ENCODE measurements at places on chromosomes 6 and 20.
A peak's percentile ranks its signal among the peaks of the same experiment; 100 is the strongest.

GRCh38 chr6:89895276-89895874, 1.1 kb downstream of the GJA10 start:
- peaks cover 6% of the 10 kb centered on the region for H3K4me1 ChIP-seq
- no peak for DNase-seq
- no peak overlapping the region for H3K27ac ChIP-seq
- peaks cover 5% of the 10 kb centered on the region for H3K36me3 ChIP-seq
- H3K4me3 ChIP-seq = no peak overlapping the region

GRCh38 chr6:86459978-86460377, 477.4 kb upstream of the HTR1E start:
- no peak overlapping the region for H3K27ac ChIP-seq
- no peaks in the 10 kb centered on the region for H3K36me3 ChIP-seq
- no peaks in the 10 kb centered on the region for H3K4me1 ChIP-seq

DNA sequence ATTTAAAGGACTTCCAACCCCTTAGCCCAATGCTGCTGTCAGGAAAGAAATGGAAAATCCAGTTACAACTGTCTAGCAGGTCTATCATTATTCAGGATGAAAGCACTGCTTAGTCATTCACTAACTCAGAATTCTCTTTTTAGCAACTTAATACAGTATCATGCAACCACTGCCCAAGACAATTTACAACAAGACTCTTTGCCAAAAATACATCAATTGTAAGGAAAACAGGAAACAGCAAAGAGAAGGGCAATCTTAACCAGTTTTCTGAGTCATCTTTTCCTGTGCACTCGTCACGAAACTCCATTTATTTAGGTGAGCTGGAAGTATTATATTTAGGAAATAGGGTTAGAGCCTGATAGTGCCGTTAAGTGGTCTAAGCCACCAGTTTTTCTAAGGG, 1197.7 kb upstream of the CITED2 start:
- no peak for DNase-seq
- H3K4me1 ChIP-seq = peaks cover 4% of the 10 kb centered on the region
- no peak overlapping the region for H3K27ac ChIP-seq
- H3K27me3 ChIP-seq = peaks cover 33% of the 10 kb centered on the region

DNA sequence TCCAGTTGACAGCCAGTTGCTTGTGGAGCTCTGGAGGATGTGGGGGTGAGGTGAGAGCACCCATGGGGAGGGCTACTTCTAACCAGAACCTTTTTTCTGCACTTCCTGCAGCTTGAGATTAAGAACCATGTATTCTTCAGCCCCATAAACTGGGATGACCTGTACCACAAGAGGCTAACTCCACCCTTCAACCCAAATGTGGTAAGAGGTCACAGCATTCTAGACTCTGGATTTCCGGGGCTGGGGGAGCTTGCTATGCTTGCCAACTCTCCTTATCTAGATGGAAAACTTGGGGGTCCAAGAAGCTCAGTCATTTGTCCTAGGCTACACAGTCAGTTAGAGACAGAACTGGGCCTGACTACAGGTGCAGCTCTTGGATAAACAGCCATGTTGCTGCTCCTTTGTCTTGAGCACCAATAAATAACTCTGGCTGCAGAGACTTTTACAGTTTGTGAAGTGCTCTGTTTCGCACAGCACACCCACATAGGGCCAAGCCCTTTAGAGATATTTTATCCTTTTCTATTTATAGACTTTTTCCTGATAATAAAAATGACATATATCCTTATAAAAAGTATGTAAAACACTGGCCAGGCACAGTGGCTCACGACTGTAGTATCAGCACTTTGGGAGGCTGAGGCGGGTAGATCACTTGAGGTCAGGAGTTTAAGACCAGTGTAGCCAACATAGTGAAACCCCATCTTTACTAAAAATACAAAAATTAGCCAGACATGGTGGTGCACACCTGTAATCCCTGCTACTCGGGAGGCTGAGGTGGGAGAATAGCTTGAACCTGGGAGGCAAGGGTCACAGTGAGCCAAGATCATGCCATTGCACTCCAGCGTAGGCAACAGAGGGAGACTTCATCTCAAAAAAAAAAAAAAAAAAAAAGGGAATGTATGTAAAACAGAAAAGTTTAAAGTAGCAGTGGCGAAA, 10.6 kb upstream of the IFT52 start:
- peaks cover 10% of the 10 kb centered on the region for H3K27me3 ChIP-seq
- no peaks in the 10 kb centered on the region for H3K4me1 ChIP-seq
- DNase-seq = no peak
- H3K4me3 ChIP-seq = no peak overlapping the region

DNA sequence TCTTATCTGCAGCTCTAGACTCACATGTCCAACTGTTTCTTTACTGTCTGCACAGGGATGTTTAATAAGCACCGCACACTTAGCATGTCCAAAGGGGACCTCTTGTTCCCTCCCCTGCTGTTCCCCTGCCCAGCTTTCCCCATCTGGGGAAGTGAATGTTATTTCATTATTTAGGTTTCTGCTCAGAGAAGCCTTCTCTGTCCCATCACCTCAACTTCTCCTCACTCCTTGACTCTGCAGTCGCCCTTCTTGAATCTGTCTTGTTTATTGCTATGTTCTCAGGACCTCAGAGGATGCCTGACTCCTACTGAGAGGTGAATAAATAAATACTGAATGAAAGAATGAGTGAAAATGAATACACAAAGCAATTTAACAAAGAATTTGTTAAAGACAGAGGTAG, 121.0 kb downstream of the SASH1 start:
- DNase-seq = no peak
- H3K27me3 ChIP-seq = peaks cover 44% of the 10 kb centered on the region
- no peak overlapping the region for H3K27ac ChIP-seq

DNA sequence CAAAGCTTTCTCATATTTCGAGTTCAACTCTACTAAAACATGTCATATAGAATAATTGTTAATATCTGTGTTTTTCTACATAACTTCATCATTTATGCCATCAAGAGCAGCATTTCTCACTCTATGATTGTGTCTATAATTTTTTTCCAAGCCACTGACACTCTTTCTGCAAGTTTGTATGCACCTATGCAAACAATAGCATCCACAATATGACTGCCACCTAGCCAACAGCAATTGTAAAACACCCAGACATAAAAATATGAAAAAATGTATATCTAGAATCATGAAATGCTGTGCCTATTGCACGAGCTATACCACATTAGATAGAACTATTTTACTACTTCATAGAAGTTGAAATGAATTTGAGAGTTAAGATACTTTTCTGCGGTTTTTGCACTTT, 286.5 kb upstream of the MARCKS start:
- no peak overlapping the region for H3K27ac ChIP-seq
- H3K36me3 ChIP-seq = no peaks in the 10 kb centered on the region
- H3K4me3 ChIP-seq = no peak overlapping the region
- peaks cover 11% of the 10 kb centered on the region for H3K27me3 ChIP-seq

DNA sequence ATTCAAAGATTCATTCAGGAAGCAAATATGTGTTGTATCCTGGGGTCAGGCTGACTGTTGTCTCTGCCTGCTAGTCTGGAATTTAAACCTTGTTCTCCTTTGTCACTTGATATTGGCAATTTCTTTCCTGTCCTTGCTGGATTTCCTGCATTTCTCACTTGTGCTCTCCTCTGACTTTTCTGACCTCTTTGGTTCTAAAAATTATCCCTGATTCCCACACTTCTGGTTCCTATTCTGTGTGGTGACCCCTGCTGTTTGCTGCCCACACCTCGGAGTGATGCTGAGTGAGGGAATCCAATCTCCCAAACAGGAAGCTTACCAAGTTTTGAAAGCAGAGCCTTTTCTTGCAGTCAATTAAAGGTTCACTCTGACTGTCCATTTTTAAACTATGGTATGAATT, 345.3 kb downstream of the CDKAL1 start:
- no peak overlapping the region for H3K4me3 ChIP-seq
- no peaks in the 10 kb centered on the region for H3K4me1 ChIP-seq
- DNase-seq = no peak

GRCh38 chr6:36368921-36369865, 18.3 kb downstream of the ETV7 start:
- H3K4me3 ChIP-seq = peak overlapping the region; percentile 57
- H3K27me3 ChIP-seq = peaks cover 4% of the 10 kb centered on the region
- no peak for DNase-seq
- peaks cover 7% of the 10 kb centered on the region for H3K36me3 ChIP-seq
- H3K27ac ChIP-seq = no peak overlapping the region

DNA sequence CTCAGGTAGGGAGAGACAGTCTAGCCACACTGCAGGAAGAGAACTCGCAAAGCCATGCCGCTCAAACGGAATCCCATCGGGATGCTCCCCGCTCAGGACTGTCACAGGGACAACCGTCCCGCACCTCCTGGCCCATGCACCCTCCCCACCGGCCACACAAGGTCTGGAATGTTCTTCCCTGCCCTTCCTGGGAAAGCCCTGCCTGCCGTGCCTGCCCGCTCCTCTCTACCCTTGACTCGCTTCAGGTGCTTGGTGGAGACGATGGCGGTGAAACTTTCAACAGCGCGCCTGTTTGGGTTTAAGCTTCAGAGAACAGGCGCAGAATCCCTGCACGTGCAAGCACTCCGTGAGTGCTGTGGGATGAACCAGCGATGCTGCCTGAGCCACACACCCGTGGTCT, 20.6 kb downstream of the TAF4 start:
- H3K36me3 ChIP-seq = no peaks in the 10 kb centered on the region
- H3K4me3 ChIP-seq = no peak overlapping the region
- no peak for DNase-seq
- peaks cover 48% of the 10 kb centered on the region for H3K4me1 ChIP-seq
- H3K27ac ChIP-seq = no peak overlapping the region

DNA sequence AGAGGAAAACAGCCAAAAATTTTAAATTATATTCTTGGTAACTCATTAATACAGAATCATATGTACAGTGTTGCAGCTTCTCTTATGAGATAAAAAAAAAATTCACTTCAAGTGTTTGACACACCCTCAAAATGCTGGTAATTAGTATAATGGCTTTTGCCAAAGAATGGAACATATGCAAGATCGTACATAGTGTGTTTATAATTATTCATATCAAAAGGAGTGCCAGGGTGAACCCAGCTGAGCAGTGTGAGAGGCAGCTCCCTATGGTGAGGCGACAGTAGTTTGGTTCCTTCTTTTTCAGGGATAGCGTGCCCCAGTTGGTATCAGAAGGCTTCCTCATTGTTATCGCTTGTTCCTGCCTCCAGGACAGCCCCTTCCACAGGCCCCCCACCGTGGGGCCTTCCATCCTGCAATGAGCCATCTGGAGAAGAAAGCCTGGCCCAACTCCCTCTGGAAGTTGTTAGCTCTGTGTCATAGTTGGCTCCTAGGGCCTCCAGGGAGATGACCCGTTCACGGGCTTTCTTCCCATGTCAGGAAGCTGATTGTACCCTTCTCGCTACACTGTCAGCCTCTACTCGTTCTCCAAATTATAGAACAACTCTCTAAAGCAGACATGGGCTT, 150.7 kb downstream of the FRK start:
- H3K27ac ChIP-seq = no peak overlapping the region
- no peaks in the 10 kb centered on the region for H3K4me1 ChIP-seq
- no peak for DNase-seq
- H3K4me3 ChIP-seq = no peak overlapping the region
- H3K36me3 ChIP-seq = no peaks in the 10 kb centered on the region
- peaks cover 21% of the 10 kb centered on the region for H3K27me3 ChIP-seq

GRCh38 chr6:158109748-158110147, 58.3 kb downstream of the SERAC1 start:
- H3K36me3 ChIP-seq = peaks cover 6% of the 10 kb centered on the region
- H3K4me1 ChIP-seq = peaks cover 2% of the 10 kb centered on the region
- H3K4me3 ChIP-seq = no peak overlapping the region
- no peaks in the 10 kb centered on the region for H3K27me3 ChIP-seq
- H3K27ac ChIP-seq = no peak overlapping the region
- no peak for DNase-seq

Data from T-helper 17 cell (primary cell).